ENCODE measurements at places on chromosomes 1 and 21. TPM values are rescaled to one million over a fixed set of nuclear protein-coding genes. Genes with fewer than 3 reads are reported as not detected.

Gene SPRR1B
- total RNA-seq = not detected

Gene PGBD5
- under 0.01 TPM for total RNA-seq

Gene PKLR
- total RNA-seq = not detected

Gene NCMAP
- not detected for total RNA-seq

Gene PBXIP1
- total RNA-seq = 56.7 TPM

Gene SMYD2
- 24.4 TPM for total RNA-seq

Gene LCE3D
- total RNA-seq = not detected

Gene C1QA
- total RNA-seq = not detected

Gene TAGLN2
- 509 TPM for total RNA-seq

Gene RAB25
- total RNA-seq = not detected

Gene CFHR4
- not detected for total RNA-seq

Gene KRTAP11-1
- not detected for total RNA-seq

Gene TSNAX
- total RNA-seq = 31.8 TPM

Gene FCRL4
- total RNA-seq = not detected

Gene GBP6
- total RNA-seq = not detected

Gene SPTA1
- total RNA-seq = not detected

Gene MIXL1
- not detected for total RNA-seq

Gene ANKRD35
- 1.1 TPM for total RNA-seq

Gene CCDC185
- total RNA-seq = not detected

Gene CD5L
- total RNA-seq = not detected

Gene CASQ1
- not detected for total RNA-seq

Gene AGO1
- 16.2 TPM for total RNA-seq

Gene CYP4A11
- total RNA-seq = 0.18 TPM

Gene EXTL1
- total RNA-seq = not detected

Gene UTS2
- not detected for total RNA-seq

Gene OR2T2
- total RNA-seq = not detected

Gene F3
- total RNA-seq = 18.6 TPM

Gene DNAH14
- 2.7 TPM for total RNA-seq

Gene LENEP
- total RNA-seq = not detected

Gene HLCS
- 16.8 TPM for total RNA-seq

Gene CELA2B
- total RNA-seq = not detected

Gene ZMYND12
- total RNA-seq = 0.81 TPM

Gene MROH9
- total RNA-seq = not detected

Gene LCE2A
- total RNA-seq = not detected

Gene ADAM30
- total RNA-seq = not detected
